Caki2 (cell line): ENCODE measurements at places on chromosomes 3 and 15. TPM values are rescaled to one million over a fixed set of nuclear protein-coding genes. Genes with fewer than 3 reads are reported as not detected.

GRCh38 chr15:66097151-66098021 lies 156.2 kb downstream of the MEGF11 start:
- no peak for DNase-seq

DNA sequence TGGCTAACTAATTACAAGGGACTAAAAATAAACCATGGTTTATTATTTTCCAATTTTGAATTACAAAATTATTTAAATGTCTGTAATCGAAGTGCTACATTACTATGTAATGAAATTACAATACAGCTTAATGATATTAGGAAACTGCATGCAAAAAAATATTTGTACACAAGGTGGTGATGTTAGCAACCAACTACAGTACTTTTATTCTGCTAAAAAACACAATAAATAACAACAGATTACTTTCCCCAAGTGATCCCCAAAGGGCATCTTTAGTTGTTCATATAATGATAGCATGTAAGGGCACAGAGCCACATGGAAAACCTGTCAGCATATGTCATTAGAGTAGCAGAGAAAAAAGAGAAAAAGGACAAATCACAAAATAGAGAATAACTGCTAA lies 147.5 kb upstream of the SOX2 start:
- no peak for DNase-seq

DNA sequence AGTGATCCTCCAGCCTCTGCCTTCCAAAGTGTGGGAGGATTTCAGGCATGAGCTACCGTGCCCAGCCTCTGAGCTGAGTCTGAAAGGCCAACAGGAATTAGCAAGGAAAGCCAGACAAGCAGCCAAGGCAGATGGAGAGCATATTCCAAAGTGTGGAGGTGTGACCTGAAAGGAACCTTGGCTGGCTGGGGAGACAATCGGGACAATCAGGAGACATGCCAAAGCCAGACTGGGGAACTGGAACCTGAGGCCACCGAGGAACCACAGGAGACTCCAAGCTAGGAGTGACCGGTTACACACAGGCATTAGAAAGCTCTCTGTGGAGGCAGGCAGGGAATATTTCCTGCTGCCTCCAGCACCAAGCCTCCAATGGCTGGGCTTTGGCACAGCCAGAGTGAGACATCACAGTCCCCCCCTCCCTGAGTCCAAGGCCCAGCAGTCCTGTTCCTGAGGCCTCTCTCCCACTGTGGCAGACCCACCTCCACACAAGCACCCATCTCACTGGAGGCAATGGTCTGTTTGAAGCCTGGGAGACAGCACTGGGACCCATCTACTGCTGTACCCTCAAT lies 4.5 kb upstream of the C15orf39 start:
- no peak for DNase-seq

- no peak for DNase-seq
Measured at GRCh38 chr3:99344216-99344615, 294.2 kb upstream of the COL8A1 start.

- no peak for DNase-seq
Measured at GRCh38 chr15:70720228-70721016, 42.9 kb downstream of the UACA start.

- no peak for DNase-seq
Measured at GRCh38 chr3:108209579-108209978, 12.6 kb downstream of the IFT57 start.

GRCh38 chr3:177340243-177340830 lies 143.1 kb upstream of the TBL1XR1 start:
- DNase-seq: no peak

ACKR2 gene
- 0.74 TPM in 1 of 2 replicates, not detected in the other for total RNA-seq
